Fibroblast of gingiva (primary cell): ENCODE measurements at places on chromosomes 1 and 21.

GRCh38 chr1:88768187-88768586, 84.1 kb downstream of the PKN2 start:
- DNase-seq = no peak

- DNase-seq = no peak
Observed at GRCh38 chr1:112720800-112721199, 5.7 kb upstream of the PPM1J start.

GRCh38 chr21:38925923-38926322, 120.2 kb downstream of the ETS2 start:
- peak; percentile 85 for DNase-seq

DNA sequence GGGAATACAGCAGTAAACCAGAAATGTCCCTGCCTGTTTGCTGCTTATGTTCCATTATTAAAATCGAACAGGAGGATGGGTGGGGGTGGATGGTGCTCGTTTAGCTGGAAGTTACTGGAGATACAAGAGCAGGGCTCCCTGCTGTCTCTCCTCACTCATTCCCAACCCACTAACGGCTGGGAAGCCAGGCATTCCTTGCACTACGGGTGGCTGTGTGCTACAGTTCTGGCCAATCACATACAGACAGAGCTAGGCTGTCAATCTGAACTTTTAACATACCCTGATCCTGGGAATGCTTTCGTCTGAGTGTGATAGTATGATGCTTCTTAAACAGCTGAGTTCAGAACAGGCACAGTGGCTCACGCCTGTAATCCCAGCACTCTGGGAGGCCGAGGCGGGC, 7.0 kb downstream of the SIPA1L2 start:
- DNase-seq = no peak

DNA sequence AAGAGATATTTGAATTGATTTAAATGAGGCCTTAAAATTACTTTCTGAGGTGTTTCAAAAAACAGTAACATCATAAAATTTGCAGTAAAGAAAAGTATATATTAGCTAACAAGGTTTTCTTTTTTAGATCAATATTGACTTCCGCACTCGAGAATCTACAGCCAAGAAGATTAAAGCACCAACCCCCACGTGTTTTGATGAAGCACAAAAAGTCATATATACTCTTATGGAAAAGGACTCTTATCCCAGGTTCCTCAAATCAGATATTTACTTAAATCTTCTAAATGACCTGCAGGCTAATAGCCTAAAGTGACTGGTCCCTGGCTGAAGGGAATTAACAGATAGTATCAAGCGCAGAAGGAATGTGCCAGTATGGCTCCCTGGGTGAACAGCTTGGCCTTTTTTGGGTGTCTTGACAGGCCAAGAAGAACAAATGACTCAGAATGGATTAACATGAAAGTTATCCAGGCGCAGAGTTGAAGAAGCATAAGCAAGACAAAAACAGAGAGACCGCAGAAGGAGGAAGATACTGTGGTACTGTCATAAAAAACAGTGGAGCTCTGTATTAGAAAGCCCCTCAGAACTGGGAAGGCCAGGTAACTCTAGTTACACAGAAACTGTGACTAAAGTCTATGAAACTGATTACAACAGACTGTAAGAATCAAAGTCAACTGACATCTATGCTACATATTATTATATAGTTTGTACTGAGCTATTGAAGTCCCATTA, 3.6 kb downstream of the RGS1 start:
- DNase-seq = no peak

DNA sequence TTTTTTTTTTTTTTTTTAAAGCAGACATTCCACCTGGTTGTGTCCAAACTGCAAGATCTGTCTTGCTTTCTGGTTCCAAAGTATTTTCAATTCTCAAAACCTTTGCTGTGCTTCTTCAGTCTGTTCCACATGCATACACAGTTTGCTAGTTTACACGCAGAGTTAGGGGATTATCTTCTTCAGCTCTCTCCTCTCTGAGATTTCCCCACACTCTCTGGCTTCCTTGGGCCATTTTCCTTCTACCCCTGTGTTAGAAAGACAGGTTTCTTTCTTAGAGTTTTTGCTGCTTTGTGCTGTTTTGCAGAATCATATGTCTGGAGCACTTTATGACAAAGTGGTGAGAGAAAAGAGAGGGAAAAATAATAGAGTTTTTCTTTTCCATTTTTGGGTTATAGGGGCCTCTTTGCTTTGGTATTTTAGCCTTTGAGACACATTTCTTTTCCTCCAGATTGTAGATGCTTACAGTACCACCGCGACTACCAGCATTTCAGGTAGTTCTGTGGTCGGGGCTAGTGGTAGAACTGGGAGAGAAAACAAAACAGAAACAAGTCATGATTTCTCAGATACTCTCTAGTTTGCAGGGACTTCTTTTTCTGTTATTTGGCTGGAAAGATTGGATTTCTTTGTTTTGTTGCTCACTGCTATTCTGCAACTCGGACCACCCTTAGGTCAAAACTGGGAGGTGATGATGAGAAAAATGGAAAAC, 66.3 kb downstream of the RABGAP1L start:
- DNase-seq = no peak

DNA sequence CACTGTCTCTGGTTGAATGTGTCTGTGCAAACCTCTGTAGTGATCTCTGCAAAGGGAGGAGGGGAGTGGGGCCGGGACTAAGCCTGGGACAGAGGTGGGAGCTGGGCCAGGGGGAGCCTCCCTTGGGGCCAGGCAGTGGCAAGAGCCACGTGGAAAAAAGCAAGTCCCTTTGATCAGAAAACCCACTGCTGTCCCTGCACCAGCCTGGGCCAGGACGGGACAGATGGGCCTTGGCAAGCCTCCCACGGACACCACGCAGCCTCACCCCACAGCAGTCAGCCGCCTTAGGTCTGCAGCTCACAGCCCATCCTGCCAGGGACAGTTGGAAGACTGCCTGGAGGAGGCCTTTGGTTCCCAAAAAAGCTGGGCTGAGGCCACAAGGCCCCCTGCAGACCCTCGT, 11.7 kb upstream of the TRAPPC10 start:
- DNase-seq = no peak

- no peak for DNase-seq
Observed at GRCh38 chr1:216710598-216711333, 12.5 kb downstream of the ESRRG start.
